ENCODE measurements at places on chromosomes 7 and 10. TPM values are rescaled to one million over a fixed set of nuclear protein-coding genes. Genes with fewer than 3 reads are reported as not detected.
A peak's percentile ranks its signal among the peaks of the same experiment; 100 is the strongest.

The EZH2 gene
- 51.4 TPM for polyA plus RNA-seq

The TMEM196 gene
- not detected for polyA plus RNA-seq

The DGKB gene
- not detected for polyA plus RNA-seq

The CPED1 gene
- 0.05 TPM for polyA plus RNA-seq

The GNGT1 gene
- polyA plus RNA-seq: not detected

DNA sequence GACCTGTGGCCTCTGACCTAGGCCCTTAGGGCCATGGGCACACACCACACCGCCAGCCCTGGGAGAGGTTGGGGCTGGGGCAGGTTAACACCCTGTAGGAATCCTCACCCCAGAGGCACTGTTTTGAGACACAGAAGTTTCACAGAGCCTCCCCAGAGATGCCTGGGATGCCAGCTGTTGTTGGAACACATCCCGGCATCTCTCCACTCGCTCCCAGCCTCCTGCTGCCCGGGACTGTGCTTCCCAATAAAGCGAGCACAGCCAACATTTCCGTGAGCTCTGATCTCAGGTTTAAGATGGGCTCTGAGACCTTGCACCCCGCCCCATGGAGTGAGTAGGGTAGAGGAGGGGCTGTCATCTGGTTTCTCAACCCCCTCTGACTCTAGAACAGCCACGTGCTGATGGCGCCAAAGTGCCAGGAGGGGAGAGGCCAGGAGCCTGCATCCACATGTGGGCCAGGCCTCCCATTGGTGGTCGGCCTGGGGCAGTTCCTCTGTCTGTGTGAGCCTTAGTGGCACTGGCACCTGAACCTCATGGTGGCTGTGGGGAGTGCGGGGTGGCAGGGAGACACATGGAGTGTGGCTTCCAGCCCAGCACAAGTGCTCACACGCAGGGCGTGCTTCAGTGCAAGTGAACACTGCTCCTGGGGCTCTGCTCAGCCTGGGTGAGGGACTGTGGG lies 54.7 kb downstream of the RASGEF1A start:
- no peak for DNase-seq

- DNase-seq: no peak
Observed at GRCh38 chr10:112950714-112951358, 789 bp downstream of the TCF7L2 start.

DNA sequence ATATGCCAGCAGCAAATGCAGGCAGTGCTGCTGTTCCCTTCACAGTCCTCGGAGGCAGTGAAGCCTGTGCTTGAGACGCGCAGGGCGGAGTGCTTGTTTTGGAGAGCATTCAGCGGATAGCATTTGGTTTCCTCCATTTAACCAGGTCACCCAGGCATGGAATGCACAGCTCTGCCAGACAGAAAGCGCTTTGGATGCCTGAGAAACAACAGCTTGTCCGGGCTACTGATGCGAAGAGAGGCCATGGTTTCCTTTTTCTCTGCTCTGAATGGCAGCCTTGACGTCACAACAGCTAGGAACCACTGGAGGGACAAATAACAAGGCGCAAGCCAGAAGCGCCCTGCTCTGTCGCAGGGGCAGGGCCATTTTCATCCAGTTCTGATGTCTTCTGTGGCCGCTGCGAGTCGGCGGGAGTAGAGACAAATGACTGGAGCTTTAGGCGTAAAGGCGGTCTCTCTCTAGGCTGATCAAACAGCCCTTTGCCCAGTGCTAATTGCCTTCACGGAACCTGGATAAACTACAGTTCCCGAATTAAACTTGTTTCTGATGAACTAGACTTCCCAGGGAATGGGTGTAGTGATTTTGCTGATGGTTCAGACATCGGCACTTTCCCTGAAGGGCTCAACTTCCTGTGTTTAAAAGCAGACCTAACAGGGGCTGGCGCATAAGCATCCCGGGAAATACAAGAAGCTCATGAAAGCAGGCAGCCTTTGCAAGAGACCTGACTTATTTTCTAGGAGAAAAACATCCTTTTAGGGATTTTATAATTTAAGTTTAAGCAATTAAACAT lies 187.6 kb upstream of the KLF14 start:
- no peak for DNase-seq

DNA sequence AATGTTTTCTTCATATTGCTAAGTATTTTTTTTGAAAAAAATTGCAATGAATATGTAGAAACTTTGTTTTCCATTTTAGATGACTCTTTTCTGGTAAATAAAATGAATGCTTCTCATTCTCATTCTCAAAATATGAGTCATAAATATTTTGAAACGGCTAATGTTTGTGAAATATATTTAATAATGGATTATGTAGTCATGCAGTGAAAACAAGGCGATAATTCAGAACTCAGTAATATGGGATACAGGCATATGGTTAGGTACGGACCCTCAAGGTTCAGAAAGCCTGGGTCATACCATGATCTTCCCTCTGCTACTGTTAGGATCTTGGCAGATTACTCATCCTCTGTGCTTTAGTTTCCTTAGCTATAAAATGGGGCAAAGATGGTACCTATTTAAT lies 46.2 kb upstream of the SLC39A12 start:
- DNase-seq: no peak

DNA sequence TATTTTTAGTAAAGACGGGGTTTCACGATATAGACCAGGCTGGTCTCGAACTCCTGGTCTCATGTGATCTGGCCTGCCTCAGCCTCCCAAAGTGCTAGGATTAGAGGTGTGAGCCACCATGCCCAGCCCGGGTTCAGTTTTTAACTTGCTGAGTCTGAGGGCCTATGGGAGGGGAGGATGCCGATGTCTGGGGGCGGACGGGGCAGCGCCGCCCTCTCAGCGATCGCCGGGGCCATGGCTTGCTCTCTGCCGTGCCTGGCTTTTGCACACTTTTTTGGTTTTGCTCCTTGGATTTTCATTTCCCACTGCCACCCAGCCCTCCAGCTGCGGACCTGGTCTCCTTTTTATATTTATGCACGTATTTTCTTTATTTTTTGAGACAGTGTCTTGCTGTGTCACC lies 15.2 kb upstream of the COL26A1 start:
- no peak for DNase-seq

DNA sequence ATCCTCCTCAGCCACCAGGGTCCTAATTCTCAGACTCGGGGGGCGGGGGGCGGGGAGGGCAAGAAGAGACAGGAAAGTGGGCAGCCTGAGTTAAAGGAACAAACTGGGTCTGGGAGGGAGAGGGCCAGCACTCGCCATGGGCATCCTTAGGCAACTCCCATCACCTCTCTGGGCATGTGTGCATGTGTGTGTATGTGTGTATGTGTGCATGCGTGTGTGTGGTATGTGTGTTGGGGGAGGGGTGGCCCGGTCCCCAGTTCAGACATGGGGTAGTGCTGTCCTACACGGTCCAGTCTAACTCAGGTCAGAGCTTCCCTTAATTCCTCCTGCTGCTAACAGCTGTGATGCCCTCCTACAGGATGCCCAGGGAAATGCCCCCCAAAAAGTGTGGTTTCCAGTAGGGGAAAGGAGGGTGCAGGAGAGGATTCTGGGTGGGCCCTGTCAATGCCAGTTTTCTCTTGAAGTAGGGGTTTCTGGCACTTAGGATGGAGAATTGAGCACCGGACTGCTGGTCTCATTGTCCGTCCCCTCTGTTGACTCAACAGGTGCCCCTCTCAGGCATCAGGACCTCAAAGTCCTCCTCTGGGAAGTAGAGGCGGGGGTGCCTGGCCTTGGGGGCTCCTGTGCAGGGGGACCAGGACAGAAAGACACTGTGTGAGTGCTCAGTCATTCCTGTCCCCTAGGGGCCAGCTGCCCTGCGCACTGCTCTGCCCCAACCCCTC lies 15.1 kb upstream of the ZMIZ1 start:
- no peak for DNase-seq

- DNase-seq: no peak
Observed at GRCh38 chr7:136079478-136079892, 102.3 kb upstream of the MTPN start.

DNA sequence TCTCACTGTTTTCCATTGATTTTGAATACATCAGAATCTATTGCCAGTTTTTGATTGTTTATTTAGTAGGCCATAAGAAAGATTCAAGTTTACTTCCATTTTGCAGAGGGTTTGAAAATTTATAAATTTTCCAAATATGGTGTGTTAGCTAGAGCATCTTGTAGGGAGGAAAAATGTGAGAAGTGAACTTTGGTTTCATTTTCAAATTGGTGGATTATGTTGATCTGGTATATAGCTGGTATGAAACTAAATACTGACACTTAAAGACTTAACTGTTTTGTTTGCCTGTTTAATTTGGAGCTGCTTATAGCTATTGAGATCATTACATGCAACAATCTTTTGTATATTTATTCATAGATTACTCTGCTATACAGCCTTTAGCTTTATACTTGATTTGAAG lies 108.1 kb downstream of the ADAM22 start:
- no peak for DNase-seq

DNA sequence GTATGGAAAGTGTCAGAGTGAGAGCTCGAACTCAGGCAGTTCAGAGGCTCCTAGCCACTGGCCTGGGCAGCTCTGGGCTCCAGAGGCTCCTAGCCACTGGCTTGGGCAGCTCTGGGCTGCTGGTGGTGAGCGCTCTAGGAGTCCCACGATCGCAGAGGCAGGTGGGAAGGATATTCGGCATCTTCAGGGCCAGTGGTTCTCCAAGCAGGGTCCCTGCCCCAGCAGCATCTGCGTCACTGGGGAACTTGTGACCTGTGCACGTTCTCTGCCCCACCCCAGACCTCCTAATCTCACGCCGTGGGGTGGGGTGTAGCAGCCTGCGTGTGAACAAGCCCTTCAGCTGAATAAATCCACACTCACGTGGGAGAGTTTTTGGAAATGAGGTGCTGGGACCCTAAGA lies 25.2 kb upstream of the BTBD16 start:
- no peak for DNase-seq

DNA sequence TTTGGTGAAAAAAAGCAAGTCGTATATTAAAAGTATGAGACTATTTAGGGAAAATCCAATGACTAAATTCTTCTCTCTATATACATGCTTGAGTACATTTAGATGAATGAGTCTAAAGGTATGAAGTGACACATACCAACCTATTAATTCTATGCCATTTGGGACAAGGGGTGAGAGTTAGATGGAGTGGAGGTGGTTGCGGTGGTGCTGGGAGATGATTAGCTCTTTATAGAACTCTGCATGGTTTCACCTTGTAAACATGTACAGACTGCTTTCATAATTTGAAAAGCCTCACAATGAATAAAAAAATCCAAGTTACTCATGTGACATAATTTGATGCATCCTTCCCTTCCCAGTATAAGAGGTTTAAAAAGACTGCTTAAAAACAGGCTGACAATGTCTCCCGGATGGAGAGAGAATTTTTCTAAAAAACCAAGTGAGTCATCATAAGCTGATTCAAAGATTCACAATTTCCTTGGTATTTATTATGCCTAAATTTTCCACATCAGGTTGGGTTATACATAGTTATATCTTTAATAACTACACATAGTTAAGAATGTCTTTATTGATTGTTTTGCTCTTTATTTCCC lies 572.8 kb downstream of the REEP3 start:
- no peak for DNase-seq

DNA sequence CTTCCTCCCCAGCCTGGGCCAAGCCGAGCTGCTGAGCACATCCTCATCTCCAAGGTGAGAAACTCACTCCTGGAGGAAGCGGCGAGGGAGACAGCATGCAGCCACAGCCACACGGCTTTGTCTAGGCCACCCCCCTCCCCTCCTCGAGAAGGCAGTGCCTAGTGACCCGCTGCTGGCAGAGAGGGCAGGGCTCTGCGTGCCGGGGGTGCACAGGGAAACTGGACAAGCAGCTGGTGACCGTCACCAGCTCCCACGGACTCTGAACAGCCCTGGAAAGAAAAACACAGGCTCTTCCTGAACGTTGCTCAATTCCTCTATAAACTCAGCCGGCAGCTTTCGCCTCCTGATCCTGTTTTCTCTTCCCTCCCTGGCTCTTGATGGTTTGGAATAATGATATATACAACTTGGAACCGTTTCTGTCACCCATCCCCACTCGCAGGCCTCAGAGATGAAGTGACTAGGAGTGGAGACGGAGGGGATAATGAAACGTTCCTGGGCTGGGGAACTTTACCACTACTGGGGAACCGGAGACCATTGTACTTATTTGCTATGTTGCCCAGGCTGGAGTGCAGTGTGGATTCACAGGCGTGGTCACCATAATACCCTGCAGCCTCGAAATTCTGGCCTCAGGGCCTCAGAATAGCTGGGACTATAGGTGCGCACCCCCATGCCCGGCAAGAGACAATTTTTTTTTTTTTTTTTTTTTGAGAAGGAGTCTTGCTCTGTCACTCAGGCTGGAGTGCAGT lies 19.3 kb downstream of the PAPOLB start:
- no peak for DNase-seq

DNA sequence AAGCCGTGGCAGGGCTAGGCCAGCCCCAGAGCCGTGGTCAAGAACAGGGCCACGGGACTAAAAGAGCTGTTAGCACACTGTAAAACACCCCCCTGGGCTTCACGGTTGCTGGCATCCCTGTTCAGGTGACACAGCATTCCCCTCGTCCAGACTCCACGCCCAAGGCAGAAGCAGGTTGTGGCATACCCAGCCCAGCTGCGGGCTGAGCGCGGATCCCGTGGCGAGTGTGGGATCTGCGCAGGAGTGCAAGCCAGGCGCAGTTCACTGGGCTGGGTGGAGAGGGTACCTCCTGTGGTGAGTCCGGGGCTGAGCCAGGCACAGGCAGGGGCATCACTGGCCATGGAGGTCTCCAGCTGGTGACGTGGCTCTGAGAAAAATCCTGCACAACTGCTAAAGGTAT lies 199.1 kb downstream of the FZD1 start:
- DNase-seq: no peak

DNA sequence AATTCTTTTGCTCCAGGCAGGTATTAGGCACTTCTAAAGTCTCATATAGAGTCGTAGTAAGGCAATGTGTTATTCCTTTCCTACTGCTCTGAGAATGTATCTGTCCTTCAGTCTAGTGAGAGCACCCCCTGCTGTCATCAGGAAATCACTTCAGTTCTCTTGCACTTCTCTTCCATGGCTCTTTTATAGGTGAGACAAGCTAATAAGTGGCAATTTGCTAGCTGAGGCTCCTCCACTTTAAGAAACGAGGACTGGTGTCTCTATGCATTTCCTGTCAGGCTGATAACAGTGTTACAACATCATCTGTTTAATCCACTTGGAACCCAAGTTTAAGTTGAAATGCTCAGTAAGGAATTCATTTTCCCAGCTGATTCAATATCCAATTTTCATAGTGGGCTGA lies 350.6 kb downstream of the TFEC start:
- peak; percentile 5 for DNase-seq

- DNase-seq: no peak
Observed at GRCh38 chr10:37566332-37566731, 291.1 kb downstream of the ZNF248 start.

- DNase-seq: no peak
Observed at GRCh38 chr7:42272793-42273665, 36.0 kb upstream of the GLI3 start.

GRCh38 chr7:141045842-141046620 lies 27.8 kb upstream of the TMEM178B start:
- DNase-seq: no peak

Measured in GM12878 (cell line).